ENCODE measurements at places on chromosomes 11 and 22. TPM values are rescaled to one million over a fixed set of nuclear protein-coding genes. Genes with fewer than 3 reads are reported as not detected.

Gene EI24
- total RNA-seq, result 79.6 TPM

Gene ISX
- not detected for total RNA-seq

Gene SEPTIN3
- 1.6 TPM for total RNA-seq

Gene RNF169
- 25.1 TPM for total RNA-seq

Gene OR10A2
- total RNA-seq, result not detected
